Right forelimb (tissue), 1 donor: ENCODE measurements at places on chromosomes 11 and 22.

- DNase-seq, result no peak
Observed at GRCh38 chr22:24433828-24434470, 6.5 kb downstream of the ADORA2A start.

DNA sequence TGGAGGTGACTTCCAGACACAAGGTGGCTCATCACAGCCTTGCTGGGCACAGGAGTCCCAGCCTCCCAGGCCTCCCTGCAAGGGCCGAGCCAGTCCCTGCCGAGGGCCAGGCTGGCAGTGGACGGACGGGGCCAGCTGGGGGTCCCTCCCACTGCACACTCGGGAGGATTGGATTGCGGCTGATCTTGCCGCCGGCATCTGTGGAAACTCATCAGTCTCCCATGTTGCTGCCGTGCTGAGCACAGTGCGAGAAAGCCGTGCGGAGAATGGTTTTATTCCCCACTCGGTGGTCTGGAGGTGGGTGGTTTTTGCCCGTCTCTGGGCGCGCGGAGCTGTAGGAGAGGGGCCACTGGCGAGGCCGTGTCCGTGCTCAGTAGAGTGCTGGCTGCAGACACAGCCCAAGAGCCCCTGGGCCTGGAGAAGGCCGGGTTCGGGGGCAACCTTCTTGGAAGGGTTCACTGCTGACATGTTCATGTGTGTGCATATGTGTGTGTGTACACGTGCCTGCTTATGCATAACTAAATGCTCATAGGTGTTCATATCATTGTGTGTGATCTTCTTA is 1246.4 kb downstream of the BRD1 start:
- DNase-seq, result no peak

DNA sequence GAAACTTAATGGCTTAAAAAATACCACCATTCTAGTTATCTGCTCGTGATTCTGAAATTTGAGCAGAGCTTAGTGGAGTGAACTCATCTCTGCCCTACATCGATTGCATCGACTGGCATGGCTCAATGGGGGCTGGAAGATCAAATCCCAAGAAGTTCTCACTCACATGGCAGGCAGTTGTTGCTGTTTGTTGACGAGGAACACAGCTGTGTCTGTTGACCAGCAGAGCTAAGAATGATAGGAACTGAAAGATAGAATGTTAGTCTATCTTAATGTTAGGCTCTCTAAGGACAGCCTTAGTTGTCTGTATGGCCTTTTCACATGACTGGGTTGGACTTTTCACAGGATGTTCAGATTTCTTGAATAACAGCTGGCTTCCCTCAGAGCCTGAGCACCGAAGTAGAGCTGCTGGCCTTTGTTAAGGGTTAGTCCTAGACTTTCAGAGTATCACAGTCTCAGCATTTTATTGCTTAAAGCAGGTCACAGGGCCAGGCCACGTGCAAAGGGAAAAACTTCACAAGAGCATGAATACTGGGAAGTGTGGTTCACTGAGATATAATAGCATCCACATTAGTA is 31.6 kb upstream of the IZUMO1R start:
- no peak for DNase-seq

- no peak for DNase-seq
Observed at GRCh38 chr11:58654908-58655296, 32.4 kb downstream of the CNTF start.

GRCh38 chr22:41350087-41350486 is 31.7 kb upstream of the TEF start:
- DNase-seq, result no peak

DNA sequence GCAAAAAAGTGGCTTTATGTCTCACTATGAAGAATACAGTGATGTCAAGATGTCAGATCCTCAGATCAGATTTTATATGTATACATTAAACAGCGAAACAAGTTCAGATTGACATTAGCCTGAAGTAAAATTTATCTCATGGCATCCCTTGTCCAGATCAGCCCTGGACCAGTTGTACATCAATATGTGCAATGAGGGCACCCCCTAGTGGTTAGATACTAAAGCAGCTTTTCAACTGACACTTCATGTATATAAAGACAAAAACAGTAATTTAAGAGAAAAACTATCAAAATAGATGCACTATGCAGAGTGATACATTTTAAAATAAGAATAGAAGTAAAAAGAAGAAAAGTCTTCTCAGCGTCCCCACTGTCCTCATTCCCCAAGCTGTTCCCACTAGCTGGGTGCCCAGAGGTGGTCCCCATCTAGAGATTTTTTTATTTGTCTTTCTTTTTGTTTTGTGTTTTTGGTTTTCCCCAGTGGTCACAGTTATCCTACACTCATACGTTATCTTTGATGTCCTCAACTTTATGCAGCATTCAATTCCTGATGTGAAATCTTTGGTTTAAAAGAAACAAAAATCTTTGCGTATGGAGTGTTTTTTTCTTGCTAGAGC is 2193.4 kb upstream of the RAG2 start:
- no peak for DNase-seq

DNA sequence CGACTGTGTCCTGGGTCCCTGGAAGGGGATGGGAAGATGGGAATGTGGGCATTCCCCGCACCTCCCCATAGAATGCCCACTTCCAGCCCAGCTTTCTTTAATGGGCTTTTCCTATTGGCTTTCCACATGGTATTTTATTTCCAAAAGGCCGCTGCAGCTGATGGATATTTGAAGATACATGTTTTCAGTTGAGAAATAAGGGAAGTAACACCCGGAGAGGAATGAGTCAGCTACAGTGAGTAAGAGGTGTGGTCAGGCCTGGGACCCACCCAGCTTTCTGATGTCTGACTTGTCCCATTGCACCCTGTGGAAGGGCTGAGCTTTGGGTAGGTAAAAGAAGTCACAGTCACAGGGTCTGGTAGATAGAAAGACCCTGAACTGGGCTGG is 476.9 kb downstream of the MIAT start:
- DNase-seq, result no peak

DNA sequence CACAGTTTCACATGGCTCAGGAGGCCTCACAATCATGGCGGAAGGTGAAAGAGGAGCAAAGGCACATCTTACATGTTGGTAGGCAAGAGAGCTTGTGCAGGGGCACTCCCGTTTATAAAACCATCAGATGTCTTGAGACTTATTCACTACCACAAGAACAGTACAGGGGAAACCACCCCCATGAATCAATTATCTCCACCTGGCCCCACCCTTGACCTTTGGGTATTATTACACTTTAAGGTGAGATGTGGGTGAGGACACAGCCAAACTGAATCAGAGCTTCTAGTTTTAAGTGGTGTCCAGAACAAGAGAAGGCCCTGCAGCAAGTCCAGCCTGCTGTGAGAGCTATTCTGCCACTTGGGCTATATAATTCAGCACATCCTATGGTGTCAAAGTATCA is 493.7 kb downstream of the ETS1 start:
- no peak for DNase-seq

- DNase-seq, result peak; percentile 64
Observed at GRCh38 chr11:9568854-9569587, 4.4 kb upstream of the WEE1 start.

- DNase-seq, result no peak
Observed at GRCh38 chr11:6911948-6912347, 8.9 kb upstream of the OR2D3 start.

DNA sequence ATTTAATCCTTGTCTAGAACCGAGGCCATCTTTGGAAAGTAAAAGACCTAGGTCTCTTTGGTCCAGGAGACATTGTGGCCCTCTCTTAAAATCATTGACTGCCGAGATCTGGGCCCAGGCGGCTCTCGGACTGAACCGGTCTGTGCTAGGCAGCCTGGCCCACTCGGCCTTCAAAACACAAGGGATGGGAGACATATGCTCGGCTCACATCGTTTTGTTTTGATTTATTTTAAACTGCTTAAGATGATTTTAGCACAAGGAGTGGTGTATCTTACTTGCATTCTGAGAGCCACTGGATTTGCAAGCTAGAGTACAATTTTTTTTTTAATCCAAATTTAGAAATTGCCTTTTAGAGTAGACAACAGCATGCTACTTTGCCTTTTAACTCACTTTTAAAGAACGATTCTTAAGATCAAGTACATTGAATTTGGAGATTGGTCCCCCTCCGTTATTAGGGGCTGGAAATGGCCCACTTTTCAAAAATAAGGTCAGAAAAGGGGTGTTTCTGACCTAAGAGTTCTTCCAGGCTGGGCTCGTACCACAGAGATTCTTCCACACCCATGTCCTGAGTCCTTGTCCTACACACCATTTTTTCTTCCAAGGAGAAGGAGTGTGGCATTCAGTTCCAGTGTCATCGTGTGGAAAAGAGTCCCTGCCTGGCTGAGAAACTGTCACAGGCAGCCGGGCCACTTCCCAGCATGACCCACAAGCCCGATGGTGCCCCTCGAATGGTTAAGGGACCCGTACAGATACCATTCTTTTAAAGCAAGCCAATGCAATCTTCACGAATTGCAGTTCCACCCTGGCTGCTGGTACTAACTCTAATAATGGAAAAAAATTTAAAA is 80.5 kb upstream of the WNT7B start:
- DNase-seq, result peak; percentile 39

GRCh38 chr11:23903044-23903704 is 593.7 kb upstream of the LUZP2 start:
- DNase-seq, result no peak

DNA sequence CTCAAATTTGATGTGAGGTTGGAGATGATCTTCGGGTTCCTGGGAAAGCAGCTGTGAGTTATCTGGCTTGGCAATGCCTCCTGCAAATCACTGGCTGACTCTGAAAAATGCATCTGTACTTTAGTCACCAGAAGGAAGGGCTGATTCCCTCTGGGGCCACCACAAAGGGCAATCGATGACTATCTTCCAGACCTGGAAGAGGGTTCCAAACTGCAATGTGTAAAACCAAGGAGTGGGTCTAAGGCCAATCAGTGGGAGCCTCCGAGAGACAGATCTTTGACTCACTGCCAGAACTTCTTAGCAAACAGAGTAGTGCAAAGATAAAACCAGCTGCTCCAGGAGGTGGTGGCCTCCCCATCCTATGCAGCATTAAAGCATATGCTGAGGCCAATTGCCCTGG is 29.1 kb upstream of the PAK1 start:
- DNase-seq, result no peak

GRCh38 chr11:14588681-14589080 is 54.9 kb upstream of the PDE3B start:
- DNase-seq, result no peak

DNA sequence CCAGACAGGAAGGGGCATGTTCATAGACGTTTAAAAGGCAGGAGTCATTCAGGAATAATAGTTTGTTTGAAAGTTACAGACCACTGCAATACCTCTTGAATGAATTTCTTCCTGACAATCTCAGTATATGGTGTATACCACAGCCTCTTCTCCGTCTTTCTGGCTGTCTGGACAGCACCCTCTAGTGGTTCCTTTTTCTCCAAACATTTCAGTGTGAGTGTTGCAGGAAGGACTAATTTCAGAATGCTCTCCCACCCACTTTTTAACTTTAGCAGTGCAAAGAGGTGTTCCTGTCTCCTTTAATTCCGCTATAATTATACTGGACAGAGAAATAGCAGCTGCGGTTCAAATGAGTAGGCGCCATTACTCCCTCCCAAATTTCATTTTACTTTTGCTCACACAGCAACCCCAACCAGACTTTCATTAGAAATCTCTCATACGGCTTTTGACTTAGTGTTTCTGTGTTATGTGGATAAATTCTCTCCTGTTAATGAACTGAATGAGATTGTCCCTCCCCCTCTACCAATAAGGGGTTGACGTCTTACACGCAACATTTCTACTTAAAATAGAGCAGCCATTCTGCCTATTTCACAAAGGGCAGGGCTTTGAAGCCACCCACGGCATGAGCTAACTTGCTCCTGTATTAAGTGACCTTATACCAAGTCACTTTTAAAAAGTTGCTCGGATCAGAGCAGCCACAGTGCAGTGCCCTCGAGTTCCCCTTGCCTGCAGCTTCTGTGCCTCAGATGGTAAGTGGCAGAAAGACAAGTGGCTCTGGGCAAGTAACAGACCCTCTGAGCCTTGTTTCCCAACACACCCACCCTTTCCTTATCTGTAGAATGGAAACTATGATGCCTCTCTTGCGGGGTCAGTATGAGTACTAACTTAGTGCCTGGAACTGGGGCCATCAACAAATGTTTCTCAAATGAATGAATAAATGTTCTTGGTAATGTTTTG is 368.6 kb downstream of the OPCML start:
- no peak for DNase-seq

- DNase-seq, result no peak
Observed at GRCh38 chr11:119509282-119509841, 86.4 kb upstream of the THY1 start.

- DNase-seq, result peak; percentile 39
Observed at GRCh38 chr22:50161508-50162390, 8.8 kb upstream of the PANX2 start.
